ENCODE measurements at places on chromosomes 6 and 20.

GRCh38 chr6:140052736-140053729, 678.6 kb upstream of the CITED2 start:
- no peak for DNase-seq

DNA sequence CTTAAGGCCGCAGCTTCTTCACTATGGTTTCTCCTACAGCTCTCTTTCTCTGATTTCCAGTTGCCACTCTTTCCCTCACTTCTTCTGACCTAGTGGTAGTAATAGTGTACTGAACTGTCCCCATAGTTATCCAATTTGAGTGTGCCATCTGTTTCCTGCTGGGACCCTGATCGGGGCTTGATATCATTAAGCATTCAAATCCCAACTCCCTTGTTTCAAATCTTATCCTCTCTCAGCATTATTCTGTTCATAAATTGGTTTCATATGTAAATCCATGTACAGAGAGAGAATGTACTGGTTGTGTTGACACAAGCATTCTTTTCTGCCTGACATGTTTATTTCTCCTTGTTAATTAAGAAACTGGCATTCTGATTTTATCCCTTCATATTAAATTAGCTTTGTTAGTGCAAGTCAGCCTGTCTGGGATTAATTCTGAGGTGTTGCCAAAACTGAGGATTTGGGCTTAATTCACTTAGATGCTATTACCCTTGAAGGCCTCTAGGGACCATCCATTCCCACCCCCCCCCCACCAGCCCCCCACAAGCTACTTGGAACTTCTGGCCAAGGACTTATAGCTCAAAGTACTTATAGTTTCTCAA, 84.6 kb upstream of the PROKR2 start:
- no peak for DNase-seq

DNA sequence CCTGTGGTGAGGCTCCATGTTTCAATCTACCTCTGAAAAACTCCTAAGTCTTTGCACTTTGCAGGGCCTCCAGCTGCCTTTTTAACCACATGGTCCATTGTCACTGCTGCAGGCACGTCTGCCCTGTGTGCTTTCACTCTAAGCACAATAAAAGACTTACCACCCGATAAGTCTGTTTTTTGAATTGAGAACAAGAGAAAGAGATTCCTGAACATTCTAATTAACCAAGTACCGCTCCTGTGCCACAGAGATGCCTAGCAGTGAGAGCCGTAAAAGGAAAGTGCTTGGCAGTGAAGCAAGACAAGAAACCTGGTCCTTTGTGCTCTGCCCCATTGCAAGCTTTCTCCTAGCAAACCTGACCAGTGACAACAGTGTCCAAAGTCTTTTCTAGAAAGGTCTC, 487.6 kb upstream of the FLRT3 start:
- no peak for DNase-seq

GRCh38 chr6:10578723-10579122, 57.6 kb downstream of the GCNT2 start:
- DNase-seq: no peak

- DNase-seq: no peak
These were observed 9.4 kb upstream of the AVP start for GRCh38 chr20:3093861-3094361.

- DNase-seq: no peak
These were observed 41.2 kb downstream of the PDSS2 start for GRCh38 chr6:107418118-107418517.

GRCh38 chr6:123745895-123746294, 57.8 kb upstream of the NKAIN2 start:
- no peak for DNase-seq

- DNase-seq: no peak
These were observed 92.8 kb downstream of the TAF4 start for GRCh38 chr20:61972636-61973508.

- DNase-seq: no peak
These were observed 151.3 kb downstream of the DLL1 start for GRCh38 chr6:170139531-170139930.

GRCh38 chr20:18314786-18315406, 26.6 kb downstream of the ZNF133 start:
- peak; percentile 57 for DNase-seq

DNA sequence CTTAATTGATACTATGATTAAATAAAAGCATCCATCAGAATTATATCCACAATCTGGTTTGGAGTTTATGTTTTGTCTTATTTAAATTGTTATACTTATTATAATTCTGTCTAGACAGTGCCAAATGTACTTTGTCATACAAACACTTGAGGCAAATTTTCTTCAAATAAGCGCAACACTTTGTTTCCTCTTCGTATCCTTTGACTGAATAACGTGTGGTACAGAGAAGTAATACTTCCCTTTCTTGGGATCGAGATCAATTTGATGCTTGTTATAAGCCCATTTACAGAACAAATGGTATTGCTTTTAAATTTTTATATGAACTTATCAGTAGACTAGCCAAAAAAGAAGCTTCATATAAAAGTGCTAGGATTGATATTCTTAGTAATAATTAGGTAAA, 111.0 kb downstream of the ATG5 start:
- no peak for DNase-seq

GRCh38 chr6:99789767-99790166, 183.1 kb downstream of the PRDM13 start:
- no peak for DNase-seq

DNA sequence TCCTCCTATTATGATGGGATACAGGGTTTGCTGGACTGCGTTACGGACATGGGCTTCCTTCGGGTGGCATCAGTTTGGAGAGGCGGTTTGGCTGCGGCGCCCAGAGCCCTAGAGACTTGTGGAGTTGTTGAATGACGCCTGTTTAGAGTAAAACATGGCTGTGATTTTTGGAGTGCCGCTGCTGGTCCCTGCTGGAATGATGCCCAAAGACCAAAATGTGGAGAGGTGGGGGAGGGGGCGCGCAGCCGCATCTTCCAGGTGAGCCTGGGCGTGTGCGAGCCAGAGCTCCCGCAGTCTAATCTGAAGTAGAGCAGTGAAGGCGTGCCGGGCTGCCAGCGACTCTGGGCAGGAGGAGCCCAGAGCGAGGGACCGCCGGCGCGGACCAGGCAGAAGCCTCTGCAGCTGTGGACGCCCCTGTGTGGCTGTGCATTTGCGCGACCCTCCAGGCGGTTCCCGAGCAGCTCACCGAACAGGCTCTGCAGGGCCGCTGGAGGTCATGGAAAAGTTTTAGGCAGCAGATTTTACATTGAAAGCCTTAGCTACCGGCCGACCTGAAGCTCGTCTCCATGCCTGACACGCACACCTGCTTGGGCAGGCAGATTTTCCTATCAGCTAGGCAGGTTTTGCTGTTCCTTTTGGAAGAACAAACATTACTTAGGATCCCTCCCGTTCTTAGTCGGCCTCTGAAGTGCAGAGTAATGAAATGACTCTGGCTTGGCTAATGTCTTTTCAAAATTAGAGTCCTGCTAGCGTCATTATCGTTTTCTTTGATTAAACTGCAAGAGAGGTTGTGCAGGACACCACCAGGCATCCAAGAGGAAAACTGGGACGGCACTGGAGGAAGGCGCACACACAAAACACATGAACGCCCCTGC, 298.2 kb downstream of the PHACTR1 start:
- DNase-seq: peak; percentile 8
